Central memory CD4-positive, alpha-beta T cell (primary cell): ENCODE measurements at places on chromosomes 2 and 18.

DNA sequence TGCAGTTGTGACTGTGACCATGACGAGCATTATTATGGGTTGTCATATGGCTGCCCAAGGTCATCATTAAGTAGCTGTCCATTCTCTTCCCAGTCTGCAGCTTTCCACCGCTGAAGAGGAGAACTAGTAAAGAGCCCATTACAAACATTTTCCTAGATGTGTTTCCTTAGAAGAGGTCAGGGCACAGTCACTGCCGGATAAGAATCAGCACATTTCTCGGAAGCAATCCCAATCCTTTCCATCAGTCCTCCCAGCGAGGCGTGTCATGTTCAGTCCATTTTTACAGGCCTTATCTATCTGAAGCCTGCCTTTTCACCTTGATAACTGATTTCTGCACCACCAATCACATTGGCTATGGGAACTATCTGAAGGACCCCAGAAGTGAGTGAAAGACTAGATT, 319.9 kb upstream of the SLC14A2 start:
- no peak for DNase-seq

DNA sequence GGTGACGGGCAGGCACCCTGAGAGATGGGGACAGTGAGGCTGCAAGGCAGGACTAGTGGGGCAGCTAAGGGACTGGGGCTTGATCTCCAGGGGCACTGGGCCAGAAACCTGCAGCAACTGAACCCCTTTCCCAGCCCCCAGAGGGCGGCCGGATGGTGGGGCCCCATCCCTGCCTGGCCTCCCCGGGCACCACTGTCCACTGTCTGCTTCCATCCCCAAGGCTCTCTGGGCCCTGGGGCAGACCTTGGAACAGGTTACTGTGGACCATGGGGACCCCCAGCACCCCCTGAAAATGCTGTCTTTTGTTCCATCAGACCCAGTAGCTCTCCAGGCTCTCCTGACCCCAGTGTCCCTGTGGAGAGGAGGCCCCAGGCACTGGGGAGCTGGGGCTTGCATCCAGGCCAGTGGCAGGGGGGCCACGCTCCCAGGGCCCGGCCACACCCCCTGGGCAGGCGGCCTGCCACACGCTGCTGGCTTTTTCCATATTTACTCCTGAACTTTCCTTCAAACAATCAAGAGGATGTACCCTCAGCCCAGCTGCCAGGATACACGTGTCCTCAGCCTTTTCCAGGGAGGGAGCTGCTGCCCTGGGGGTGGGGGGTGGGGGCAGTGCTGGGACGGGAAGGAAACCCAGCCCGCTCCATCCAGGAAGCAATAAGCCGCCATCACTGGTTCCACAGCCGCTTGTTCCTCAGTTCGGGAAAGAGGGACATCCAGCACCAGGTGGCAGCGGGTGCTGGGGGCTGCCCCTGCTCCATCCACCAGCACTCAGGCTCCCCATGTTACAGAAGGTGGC, 102.3 kb upstream of the ODC1 start:
- DNase-seq = no peak

GRCh38 chr18:6199777-6200176, 214.9 kb downstream of the L3MBTL4 start:
- no peak for DNase-seq

- no peak for DNase-seq
Observed at GRCh38 chr2:65530547-65531320, 98.3 kb upstream of the SPRED2 start.

DNA sequence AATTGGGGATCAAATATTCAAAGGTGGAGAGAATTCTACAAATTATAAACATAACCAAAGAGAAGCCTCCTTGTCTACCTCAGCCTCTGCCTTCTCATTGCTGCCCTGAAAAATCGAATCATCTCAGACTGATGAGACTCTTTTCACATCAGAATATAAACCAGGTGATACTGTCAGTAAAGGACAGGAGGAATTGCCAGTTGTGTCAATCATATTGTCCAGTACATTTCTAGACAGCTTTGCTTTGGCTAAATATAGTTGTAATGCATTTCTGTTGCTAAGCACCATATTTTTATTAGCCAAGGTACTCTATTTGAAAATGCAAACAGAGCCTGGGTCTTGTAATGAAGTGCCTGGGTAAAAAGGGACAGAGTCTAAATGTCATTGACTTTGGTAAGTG, 92.6 kb upstream of the TLK1 start:
- no peak for DNase-seq

- DNase-seq = no peak
Observed at GRCh38 chr2:85078536-85078935, 54.7 kb upstream of the TCF7L1 start.

DNA sequence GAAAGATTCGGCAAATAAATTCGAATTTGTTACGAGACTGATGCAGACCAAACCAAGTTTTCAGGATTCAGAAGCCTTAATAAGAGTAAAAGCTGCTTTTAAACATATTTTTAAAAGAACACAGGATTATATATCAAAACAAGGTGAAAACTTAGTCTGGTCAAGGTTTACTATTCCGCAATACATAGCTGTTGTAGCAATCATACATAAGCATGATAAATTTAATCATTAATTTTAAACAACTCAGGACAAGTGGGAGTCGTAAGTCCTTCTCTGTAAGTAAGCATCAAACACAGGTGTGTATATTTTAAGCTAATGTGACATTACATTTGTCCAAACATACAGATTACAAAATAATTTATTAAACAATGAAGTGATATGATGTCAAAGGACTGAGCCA, 57.7 kb downstream of the PUM2 start:
- DNase-seq = no peak

DNA sequence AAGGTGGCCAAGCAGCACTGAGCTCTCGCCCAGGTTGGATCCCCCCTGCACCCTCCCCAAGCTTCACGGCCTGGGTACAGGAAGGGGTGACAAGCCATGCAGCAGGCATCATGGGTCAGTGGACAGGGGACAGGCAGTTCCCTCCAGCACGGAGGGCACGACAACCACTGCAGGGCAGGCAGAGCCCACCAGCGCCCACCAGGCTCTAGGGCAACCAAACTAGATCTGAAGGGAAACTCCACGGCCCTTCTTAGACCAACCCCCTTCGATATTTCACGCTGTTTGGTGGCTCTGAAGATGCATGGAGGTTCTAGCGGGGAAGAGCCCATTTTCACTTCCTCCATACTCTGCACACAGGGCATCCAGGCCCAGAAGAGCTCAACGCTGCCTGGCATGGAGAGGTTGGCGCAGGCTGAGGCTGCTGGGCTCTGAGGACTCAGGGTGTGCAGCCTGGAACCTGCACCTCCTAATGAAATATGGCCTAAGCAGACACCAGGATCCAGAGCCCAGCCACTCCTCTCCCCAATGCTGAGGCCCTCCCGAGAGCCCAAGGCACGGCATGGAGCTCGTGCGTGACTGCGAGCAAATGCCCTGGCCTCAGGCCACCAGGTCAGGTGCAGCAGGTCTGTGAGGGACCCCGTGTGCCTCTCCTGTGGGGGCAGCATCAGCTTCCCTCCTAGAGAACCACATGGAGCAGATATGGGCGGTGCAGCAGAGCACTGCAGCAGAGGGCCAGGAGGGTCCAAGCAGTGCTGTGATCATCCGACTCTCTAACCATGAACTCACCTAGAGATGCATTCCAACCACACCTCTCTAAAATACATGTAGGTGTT, 8.7 kb upstream of the MTERF4 start:
- DNase-seq = no peak

- no peak for DNase-seq
Observed at GRCh38 chr2:146366276-146366675, 1478.6 kb upstream of the ACVR2A start.

DNA sequence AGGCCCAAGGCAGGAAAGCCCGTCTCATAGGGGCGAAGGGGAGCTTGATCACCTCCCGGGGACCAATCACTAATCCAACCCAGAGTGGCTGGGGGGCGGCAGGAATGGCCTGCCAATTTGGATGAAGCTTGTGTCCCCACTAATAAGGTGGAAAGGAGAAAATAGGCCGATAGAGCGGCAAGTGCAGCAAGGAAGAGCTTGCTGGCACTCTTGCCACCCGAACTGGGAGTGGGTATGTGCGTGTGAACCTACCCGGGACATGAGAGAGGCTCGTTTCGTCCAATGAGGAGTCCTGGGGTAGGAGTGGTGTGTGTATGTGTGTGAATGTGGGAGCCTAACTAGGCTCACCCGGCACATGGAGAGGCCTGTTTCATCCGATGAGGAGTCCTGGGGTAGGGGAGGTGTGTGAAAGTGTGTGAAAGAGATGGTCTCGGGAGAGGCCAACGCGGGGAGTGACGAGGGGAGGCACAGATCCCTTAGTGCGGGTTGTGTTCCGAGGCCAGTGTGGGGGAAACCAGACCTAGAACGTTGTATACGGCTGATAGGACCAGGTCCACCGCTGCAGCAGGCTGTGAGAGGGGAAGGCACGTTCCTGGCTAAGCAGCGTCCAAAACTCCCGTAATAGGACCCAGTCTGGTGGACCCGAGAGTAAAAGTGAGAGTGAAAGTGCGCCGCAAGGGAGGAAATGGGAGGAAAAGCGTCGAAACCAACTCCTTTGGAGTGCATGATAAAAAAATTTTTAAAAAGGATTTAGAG, 47.1 kb upstream of the SELENOI start:
- DNase-seq = peak; percentile 17

DNA sequence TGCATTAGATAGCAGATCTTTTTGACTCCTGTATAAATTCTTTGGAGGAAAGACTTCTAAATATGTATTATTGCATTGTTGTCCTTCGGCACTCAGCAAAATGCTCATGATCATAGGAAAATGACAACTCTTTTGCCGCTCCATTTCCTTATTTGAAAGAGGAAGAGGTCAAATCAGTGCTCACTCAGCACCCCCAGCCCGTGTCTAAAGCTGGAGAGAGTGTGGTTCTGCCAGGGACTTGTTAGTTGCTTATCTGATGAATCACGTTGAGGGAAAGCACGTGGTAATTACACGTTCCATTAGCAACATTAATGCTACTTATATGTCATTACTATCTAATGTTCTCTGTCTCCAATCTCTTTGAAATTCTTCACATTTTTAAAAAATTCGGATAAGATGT, 46.0 kb upstream of the MBP start:
- DNase-seq = no peak

- no peak for DNase-seq
Observed at GRCh38 chr18:58020567-58021107, 23.4 kb upstream of the NEDD4L start.

GRCh38 chr2:169909376-169909775, 82.1 kb downstream of the UBR3 start:
- no peak for DNase-seq

DNA sequence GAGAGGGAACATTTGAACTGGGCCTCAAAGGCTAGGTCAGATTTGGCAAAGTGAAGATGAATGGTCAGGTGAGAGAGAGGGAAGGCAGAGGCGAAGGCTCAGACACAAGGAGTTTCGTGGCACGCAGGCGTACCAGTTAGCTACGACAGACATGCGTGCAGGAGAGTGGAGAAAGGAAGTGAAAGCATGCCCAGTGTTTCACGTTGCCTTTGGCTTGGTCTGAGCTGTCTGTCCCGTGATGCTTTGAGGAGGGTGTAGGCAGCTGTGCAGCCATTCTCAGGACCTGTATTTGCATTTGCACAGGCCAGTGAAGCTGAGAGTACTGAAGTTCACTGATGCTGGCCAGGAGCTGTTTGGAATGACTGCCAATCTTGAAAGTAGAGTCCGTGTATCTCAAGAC, 69.5 kb downstream of the HNRNPLL start:
- no peak for DNase-seq

- DNase-seq = no peak
Observed at GRCh38 chr2:233061591-233062450, 1.7 kb downstream of the INPP5D start.

DNA sequence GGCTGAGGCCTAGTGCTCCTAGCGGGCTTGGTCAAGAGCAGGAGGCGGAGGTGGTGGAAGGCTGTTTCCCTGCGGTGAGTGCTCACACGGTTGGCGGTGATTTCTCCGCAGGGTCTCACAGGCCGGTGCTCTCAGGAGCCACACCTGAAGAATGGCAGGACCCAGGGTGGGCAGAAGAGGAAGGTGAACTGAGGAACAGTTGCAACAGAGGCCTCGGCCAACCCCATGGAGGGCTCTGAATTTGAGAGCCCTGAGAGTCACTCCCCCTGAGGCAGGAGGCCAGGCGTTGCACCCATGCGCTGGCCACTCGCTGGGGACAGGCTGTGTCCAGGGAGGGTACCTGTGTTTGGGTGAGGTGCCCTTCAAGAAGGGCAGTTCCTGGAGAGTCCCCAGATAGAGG, 35.3 kb upstream of the ZNF516 start:
- no peak for DNase-seq

- DNase-seq = no peak
Observed at GRCh38 chr2:45612285-45612684, 1.2 kb upstream of the SRBD1 start.

DNA sequence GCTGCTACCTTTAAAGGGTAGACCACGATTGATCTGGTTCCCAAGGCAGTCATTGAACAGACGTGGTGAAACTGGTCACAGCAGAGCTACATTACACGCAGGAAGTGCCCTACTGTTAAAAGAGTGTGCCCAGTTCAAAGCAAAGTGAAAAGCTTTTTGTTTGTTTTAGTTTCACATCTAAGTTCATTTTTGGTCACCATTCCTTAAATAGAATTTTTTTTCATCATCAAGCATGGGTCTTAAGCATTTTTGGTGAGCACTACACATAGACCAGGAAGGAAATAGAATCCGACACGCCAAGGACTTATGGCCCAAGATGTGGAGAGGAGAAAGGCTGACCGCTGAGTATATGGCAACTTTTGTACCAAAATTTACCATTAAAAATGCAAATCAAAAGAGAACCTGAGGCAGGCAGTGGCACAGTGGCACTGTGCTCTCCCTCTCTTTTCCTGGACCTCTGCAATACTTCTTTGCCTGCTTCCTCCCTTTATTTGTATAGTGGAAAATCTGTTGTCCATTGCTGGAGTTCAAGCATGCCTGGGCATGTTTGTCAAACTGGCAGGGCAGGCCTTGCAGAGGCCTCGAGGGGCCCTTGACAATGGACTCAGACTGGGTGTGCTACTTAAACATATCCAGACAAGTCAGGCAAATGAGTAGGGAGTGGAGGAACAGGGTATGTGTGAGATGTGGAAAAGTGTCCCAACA, 42.6 kb upstream of the HNRNPA3 start:
- DNase-seq = no peak

- no peak for DNase-seq
Observed at GRCh38 chr2:175889701-175890302, 112.3 kb downstream of the LNPK start.

GRCh38 chr2:126945118-126945517, 46.4 kb downstream of the TEX51 start:
- no peak for DNase-seq

- DNase-seq = no peak
Observed at GRCh38 chr2:151843691-151844061, 15.5 kb upstream of the ARL5A start.

- DNase-seq = no peak
Observed at GRCh38 chr2:55775828-55776227, 82.2 kb upstream of the PNPT1 start.

DNA sequence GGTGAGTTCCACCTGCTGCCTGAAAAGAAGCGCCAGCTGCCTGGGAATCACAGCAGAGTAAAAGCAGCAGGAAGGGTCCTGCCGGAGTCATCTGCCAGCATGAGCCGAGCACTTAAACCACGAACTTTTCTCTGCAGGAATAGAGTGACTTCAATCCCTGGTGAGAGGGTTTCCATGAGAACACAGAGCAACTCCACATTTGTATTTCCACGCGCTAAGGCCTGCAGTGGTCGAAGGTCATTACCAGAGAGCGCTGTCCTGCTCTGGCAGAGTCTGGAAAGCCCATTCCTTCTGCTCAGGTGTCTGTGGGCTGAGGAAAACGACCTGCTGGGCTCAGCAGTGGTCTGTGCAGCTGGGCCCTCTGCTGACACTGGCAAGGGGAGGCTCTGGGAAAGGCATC, 6.7 kb downstream of the PASK start:
- DNase-seq = no peak

- DNase-seq = no peak
Observed at GRCh38 chr2:175792881-175793280, 209.2 kb downstream of the LNPK start.

GRCh38 chr2:3777966-3778365, 74.6 kb downstream of the DCDC2C start:
- no peak for DNase-seq
